ENCODE measurements at places on chromosomes 7 and 10.

- DNase-seq: no peak
Observed at GRCh38 chr7:27235387-27236311, 7.0 kb upstream of the EVX1 start.

DNA sequence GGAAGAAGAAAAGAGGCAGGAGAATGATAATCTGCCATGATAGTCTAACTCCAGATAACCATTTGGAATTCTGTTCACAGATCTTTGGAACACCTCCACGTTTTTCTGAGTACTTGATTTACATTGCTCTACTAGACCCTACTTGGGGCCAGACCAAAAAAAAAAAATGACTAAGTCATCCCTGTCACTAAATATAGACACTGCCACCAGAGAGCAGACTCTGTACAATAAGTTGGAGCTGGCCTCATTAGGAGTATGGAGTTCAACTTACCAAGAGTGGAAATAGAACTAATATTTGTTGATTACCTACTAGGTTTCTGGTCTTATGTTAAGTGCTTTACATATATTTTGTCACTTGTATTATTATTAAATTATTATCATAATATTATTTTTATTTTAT, 80.9 kb upstream of the ZNF800 start:
- no peak for DNase-seq

- DNase-seq: no peak
Observed at GRCh38 chr7:35694161-35694783, 663 bp downstream of the HERPUD2 start.

- no peak for DNase-seq
Observed at GRCh38 chr10:33265621-33266020, 68.8 kb downstream of the NRP1 start.

GRCh38 chr10:28949005-28950004, 272.0 kb downstream of the BAMBI start:
- DNase-seq: no peak

DNA sequence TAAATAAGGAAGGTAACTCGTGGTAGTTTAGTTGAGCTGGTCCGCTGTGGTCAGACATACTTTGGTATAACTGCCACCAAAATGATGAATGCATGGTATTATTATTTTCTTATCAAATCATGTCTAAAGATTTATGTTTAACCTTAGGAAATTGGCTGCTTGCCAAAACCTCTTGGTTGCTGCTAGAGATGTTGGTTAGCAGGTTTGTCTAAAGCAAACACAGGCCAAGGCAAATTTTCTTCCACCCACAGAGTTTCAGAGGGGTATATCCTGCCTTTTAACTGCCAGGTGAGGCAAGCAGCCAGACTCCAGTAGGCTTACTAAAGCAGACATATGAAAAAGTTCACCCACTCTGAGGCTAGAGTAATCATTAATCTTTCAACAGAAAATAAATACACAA, 101.4 kb downstream of the SEMA3E start:
- DNase-seq: no peak

DNA sequence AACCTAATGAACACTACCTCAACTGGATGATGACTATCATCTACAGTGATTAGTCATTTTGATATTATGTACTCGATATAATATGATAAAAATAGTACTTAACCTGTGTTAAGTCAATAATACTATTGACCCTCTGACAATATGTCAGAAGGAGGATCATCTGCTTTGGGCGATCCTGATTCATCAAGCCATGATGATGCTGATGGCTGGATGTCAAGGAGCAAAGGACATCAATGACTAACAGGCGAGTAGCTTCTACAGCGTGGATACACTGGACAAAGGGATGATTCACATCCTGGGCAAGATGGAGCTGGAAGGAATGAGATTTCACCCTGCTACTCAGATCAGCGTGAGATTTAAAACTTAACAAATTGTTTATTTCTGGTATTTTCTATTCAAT, 94.4 kb upstream of the SKAP2 start:
- peak; percentile 5 for DNase-seq

GRCh38 chr7:115533785-115534184, 496.8 kb downstream of the TFEC start:
- DNase-seq: no peak

- no peak for DNase-seq
Observed at GRCh38 chr7:107563081-107563774, 492 bp downstream of the COG5 start.

DNA sequence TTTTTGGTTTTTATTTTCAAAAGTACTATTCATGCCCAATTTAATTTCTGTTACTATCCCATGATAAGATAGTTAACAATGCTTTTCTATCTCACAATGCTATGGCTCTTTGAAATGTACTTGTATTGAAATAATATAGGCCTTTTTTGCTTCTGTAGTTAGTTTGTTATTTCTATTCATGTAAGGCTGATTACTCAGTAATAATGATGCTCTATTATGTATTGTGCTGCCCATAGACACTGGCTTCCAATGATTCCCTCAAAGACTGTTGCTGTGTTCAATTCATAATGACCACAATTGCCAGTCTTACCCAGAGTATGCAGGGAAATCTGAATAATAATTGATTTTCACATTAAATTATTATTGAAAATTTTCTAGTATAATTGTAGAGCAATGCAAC, 155.5 kb upstream of the POT1 start:
- DNase-seq: no peak

- DNase-seq: no peak
Observed at GRCh38 chr10:77689339-77689738, 51.7 kb upstream of the KCNMA1 start.

DNA sequence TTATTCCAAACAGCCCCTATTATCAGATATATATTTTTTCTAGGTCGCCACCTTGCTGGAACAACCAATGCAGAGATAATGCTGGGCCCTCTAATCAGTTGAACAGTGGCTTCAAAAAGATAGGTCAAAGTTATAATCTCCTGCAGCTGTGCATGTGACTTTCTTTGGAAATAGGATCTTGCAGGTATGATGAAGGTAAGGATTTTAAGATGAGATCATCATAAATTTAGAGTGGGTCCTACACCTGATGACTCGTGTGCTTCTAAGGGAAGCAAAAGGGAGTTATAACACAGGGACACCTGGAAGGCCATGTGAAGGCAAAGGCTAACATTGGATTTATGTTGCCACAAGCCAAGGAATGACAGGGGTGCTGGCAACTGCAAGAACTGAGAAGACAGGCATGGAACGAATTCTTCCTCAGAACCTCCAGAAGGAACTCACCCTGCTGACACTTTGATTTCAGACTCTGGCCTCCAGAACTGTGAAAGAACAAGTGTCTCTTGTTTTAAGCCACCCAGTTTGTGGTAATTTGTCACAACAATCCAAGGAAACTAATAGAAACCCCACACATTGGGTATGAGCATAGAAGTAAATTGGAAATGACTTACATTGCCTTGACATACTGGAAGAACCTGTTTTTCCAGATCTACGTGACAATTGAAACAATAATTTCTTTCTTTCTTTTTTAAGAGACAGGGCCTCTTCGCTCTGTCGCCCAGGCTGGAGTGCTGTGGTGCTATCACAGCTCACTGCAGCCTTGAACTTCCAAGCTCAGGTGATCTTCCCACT, 34.4 kb downstream of the CCDC71L start:
- DNase-seq: no peak

DNA sequence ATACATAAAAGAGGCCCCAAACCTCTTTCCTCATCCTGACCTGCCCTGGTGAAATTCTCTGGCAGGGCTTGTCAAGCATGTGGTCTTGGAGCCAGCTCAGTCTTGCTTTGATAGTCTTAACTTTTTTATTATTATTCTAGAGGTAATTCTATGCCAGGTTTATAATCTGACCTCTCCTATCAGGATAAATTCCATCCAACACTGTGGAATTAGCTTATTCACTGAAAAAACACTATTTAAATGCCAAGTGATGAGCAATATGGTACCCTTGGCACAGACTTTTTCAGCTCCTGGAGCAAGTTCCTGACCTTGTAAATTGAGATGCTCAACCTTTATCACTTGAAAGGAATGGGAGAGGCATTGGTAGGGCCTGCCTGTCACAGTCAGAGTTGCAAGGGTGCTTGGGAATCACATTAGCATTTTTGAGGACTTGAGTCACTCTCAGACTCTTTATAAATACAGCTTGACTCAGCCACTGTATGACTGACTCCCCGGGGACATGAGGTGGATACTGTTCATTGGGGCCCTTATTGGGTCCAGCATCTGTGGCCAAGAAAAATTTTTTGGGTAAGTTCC, at the start of gene CPA4:
Gene CPA4, plus strand, starts transcription at position 480 of the 576 bp plus-strand sequence. Its CDS starts 20 bp downstream, at position 500.
- DNase-seq: no peak

DNA sequence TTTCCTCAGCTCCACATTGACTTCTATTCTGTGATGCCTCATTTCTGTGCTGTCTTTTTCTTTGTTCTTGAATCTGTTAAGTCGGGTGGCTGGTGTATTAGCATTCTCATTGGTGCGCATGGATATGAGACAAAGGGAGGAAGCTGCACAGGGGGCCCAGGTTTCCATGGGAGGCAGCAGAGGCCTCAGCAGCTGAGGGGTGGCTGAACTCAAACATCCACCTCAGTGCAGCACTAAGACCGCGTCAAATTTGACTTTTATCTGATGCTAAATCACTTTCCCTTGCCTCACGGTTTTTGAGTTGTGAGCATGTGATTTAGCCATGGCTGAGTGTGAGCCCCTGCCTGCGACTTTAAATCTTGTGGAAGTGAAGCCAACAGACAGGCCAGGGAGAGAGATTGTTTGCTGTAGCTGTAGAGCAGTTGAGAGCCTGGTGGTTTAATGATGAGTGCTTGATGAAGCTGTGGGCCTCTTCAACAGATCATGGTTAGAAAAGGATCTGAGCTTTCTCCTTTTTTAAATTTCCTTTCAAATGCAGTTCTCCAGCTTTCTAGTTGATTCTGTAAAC, 193.3 kb upstream of the ZNF804B start:
- no peak for DNase-seq

DNA sequence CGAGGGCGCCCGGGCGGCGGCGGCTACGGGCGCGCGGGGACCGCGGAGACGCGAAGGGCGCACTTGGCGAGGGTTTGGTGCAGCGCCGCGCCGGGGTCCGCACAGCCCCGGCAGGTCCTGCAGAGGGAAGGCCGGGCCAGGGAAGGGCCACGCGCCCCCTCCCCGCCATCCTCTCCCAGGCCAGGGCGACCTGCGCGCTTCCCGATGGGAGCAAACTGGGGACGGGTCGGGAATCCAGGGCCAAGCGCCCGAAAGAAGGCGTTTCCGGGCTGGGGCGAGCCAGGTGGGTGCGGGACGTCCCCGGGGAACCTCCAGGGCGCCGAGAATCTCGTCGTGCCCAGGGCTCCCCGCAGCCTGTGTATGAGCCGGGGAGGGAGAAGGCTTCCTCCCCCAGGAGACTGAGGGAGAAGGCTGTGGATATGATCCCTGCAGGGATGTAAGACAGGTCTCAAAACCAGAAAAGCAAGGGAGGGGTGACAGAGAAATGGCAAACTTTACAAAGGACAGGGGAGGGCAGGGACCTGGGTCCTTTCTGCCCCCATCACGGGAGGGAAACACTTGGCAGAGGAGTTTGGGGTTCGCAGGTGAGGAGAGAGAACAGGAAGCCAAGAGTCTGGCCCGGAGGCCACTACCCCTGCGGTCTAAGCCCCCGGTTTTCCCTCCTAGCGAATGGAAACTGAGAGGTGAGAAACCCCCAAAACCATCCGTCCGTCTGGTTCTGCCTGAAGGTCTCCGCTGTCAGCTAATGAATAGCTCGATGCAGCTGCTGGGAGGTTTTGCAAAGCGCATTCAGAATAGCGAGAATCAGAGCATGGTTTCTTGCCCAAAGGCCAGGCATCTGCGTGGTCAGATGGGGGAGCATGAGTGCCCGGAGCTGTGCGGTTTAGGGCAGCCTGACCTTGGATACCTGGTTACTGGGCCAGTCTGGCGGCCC, 674 bp downstream of the AMZ1 start:
- DNase-seq: no peak

DNA sequence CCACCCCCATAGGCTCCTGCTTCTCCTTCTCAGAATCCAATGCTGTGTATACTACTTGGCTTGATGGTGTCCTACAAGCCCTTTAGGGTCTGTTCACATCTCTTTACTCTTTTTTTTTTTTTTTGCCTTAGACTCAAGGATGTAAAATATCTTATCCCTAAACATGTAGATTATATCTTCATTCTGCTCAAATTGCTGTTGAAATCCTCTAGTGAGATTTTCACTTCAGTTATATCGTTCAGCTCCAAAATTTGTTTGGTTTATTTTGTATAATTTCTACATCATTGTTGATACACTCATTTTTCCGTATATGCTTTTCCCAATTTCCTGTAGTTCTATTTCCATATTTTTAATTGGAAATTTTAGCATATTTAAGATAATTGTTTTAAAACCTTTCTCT, 1.8 kb upstream of the AKR1C3 start:
- DNase-seq: no peak

- no peak for DNase-seq
Observed at GRCh38 chr10:43028143-43028542, 48.7 kb upstream of the RET start.

DNA sequence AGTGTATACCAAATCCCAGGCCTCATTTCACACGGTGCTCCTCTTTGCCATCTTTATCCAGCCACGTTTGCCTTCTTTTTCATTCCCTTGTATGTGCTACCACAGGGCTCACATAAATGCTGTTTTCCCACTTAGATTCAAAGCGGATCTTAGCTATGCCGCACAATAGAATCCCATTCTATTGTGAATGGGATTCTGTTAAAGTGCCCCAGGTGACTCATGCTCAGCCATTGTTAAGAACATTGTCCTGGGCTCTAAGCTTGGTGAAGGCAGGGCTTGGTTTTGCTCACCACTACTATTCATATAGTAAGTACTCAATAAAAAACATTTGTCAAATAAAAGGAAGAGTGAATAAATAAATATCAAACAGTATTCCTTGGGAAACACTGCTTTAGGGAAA, 72.3 kb upstream of the PHYHIPL start:
- DNase-seq: no peak

GRCh38 chr10:77431980-77432797, 205.4 kb downstream of the KCNMA1 start:
- DNase-seq: no peak

- no peak for DNase-seq
Observed at GRCh38 chr7:70237256-70237655, 639.0 kb downstream of the AUTS2 start.

DNA sequence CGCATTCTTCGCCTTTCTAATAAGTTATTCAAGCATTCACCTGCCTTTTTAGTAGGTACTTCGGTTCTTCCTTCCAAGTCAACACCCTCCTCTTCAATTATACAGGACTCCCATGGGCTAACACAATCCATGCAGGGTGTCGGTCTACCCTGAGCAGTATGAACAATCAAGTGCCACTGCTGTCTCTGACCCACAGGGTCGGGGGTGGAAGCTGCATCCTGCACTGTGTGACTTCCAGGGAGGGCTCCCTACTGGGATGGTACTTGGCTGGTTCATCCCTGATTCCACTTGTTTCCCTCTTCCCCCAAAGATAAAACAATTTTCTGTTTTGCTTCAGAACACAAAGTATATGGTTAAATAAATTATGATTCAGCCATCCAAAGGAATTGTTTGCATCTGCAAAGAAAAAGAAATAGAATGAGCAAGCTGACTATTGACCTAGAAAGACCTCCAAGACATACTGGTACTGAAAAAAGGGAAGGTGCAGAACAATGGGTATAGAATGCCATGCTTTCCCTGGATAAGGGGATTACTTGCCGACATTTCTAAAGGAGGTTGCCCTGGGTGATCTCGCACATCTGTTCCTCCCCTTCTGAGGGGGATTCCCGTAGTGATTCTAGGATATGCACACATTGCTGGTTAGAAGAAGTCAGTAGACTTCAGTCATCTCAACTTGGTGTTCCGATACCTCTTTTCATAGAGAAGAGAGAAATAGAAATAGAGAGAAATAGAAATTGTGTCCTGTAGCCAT, 89.1 kb upstream of the AGR3 start:
- no peak for DNase-seq

GRCh38 chr10:4066581-4067390, 281.8 kb upstream of the KLF6 start:
- DNase-seq: no peak

Measured in pulmonary artery endothelial cell (primary cell).